CD8-positive, alpha-beta T cell (primary cell): ENCODE measurements at places on chromosomes 4 and X.

DNA sequence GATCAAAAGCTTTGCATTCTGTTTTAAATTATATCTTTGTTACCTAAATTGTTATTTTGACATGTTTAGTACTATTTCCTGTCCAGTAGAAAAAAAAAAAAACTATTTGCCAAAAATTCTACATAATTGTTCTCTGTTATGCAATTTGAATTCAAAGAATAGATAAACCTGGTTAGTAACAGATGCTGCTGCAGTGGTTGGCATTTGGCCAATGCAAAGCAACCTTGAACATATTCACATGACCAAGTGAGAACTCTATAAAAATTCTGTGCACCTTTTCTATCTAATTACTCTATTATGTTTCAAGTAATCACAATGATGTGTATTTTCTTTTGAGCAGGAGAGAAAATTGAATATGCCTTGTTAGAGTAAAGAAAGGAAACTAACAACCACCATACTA lies 1473.4 kb downstream of the RPA4 start:
- no peak for DNase-seq

- no peak for DNase-seq
Observed at GRCh38 chr4:80075995-80076675, 3.1 kb upstream of the ANTXR2 start.

GRCh38 chr4:76949276-76950051 lies at the start of gene SEPTIN11:
Gene SEPTIN11, plus strand, starts transcription at chr4:76949752. Its CDS starts 152 bp downstream, at chr4:76949904.
- peak; percentile 93 for DNase-seq

- DNase-seq: no peak
Observed at GRCh38 chr4:3822230-3822947, 56.2 kb downstream of the ADRA2C start.

GRCh38 chrX:87755493-87755892 lies 237.9 kb downstream of the KLHL4 start:
- no peak for DNase-seq

GRCh38 chr4:120432301-120432860 lies 365.7 kb upstream of the MAD2L1 start:
- DNase-seq: no peak

DNA sequence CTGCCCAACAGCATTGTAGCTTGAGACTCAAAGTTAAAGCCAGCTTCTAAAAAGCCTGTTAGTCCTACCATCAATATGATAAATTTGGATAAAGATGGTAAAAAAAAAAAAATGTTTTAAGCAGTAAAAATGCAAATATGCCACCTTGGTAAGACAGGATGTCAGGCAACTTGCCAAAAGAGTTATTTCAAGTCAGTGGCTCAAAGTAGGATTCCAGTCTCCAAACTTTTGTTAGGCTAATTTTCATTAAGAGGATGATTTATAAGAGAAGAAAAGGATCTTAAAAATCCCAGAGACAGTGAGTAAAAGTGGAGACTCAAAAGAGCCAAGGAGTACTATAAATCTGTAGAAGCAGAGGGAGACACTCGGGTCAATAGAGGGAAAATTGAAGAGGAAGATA lies 47.5 kb downstream of the GASK1B start:
- no peak for DNase-seq
